ENCODE measurements at places on chromosomes 6 and 20. TPM values are rescaled to one million over a fixed set of nuclear protein-coding genes. Genes with fewer than 3 reads are reported as not detected.

- H3K27me3 ChIP-seq, result no peaks in the 10 kb centered on the region
- DNase-seq, result no peak
- H3K4me1 ChIP-seq, result peaks cover 17% of the 10 kb centered on the region
- H3K36me3 ChIP-seq, result no peaks in the 10 kb centered on the region
- no peak overlapping the region for H3K27ac ChIP-seq
Observed at GRCh38 chr6:13349811-13350506, 21.6 kb upstream of the TBC1D7 start.

BPIFA1 gene
- not detected for total RNA-seq

DNA sequence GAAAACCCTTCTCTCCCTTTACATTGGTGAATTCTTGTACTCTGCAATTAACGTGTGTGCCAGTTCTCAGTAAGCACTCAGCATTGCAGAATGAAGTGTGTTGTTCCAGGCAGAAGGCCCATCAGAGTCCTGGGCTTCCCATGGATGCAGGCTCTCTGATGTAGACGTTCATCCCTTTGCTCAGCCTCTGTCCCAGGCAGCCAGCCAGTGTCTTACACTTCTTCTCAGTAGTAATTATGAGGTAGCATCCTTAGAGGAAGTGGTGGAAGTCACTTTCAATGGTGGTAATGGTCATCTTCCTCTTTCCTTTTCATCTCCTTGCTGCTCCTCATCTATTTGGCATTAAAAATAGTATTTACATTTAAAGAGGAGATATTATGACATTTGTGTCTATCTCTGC is 66.7 kb upstream of the FYN start:
- no peak overlapping the region for H3K4me3 ChIP-seq
- peaks cover 2% of the 10 kb centered on the region for H3K27me3 ChIP-seq
- DNase-seq, result no peak

DNA sequence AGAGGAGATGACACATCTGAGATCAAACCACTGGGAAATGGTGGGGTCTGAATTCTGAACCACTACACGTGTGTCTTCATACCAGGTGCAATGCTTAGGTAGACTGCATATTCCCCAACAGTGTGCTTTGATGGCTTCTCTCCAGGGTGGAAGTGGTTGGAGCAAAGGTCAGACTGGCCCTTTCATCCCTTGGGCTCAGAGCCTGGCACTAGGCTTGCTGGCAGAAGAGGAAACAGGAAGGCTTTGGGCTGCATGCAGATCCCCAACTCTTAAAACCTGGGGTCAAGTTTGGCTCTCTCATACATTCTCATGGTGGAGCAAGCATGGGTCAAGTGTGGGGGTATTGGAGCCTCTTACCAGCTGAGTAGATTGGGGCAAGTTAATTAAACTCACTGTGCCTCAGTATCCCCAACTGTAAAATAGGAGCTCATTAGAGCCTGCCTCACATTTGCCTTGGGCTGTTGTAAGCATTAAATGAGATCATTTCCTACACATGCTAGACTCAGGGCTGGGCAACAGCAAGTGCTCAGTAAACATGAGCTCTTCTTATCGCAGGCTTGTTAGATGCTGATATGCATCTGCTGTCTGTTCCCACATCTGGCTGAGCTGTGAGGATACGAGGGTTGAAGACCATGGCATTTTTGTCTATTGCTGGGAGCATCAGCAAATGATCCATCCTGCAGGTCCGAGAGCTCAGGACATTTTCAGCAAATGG is 51.6 kb upstream of the FAM83D start:
- H3K36me3 ChIP-seq, result no peaks in the 10 kb centered on the region
- no peak for DNase-seq
- no peaks in the 10 kb centered on the region for H3K27me3 ChIP-seq
- peak overlapping the region; percentile 97 for H3K27ac ChIP-seq
- peaks cover 74% of the 10 kb centered on the region for H3K4me1 ChIP-seq
- peak overlapping the region; percentile 95 for H3K4me3 ChIP-seq

GRCh38 chr20:44643596-44644229 is 7.8 kb downstream of the ADA start:
- H3K4me3 ChIP-seq, result peak overlapping the region; percentile 72
- peak; percentile 70 for DNase-seq
- H3K36me3 ChIP-seq, result peaks cover 4% of the 10 kb centered on the region
- peaks cover 67% of the 10 kb centered on the region for H3K4me1 ChIP-seq
- H3K27me3 ChIP-seq, result no peaks in the 10 kb centered on the region

- no peaks in the 10 kb centered on the region for H3K27me3 ChIP-seq
- no peak overlapping the region for H3K27ac ChIP-seq
- DNase-seq, result no peak
- no peaks in the 10 kb centered on the region for H3K4me1 ChIP-seq
- peaks cover 40% of the 10 kb centered on the region for H3K36me3 ChIP-seq
Observed at GRCh38 chr20:37786043-37786442, 92.2 kb downstream of the CTNNBL1 start.

GRCh38 chr6:165678429-165678828 is 15.4 kb upstream of the PDE10A start:
- no peaks in the 10 kb centered on the region for H3K36me3 ChIP-seq
- H3K27me3 ChIP-seq, result no peaks in the 10 kb centered on the region
- DNase-seq, result no peak
- H3K27ac ChIP-seq, result no peak overlapping the region
- no peaks in the 10 kb centered on the region for H3K4me1 ChIP-seq

CABLES2 gene
- 9.4 TPM for total RNA-seq

All from natural killer cell treated with Interleukin-12 subunit alpha and Interleukin-12 subunit beta and Interleukin-15 and Interleukin-18, amount 100 ng/mL, for 72 hours (primary cell).